ENCODE measurements at places on chromosomes 7 and 10.

GRCh38 chr10:133276435-133277201 is at the start of gene ADAM8:
TSS of gene ADAM8 (minus strand) at chr10:133276868. CDS start at chr10:133276817, 51 bp downstream.
- no peak for DNase-seq

- no peak for DNase-seq
These were observed 71.6 kb upstream of the IMMP2L start for GRCh38 chr7:111633878-111634277.

- no peak for DNase-seq
These were observed 65.2 kb upstream of the TM9SF3 start for GRCh38 chr10:96651998-96652431.

GRCh38 chr10:71797533-71798307 is 24.4 kb upstream of the VSIR start:
- no peak for DNase-seq

GRCh38 chr10:88108115-88108610 is 244.7 kb downstream of the PTEN start:
- DNase-seq: no peak

GRCh38 chr7:70349819-70350218 is 751.5 kb downstream of the AUTS2 start:
- no peak for DNase-seq

DNA sequence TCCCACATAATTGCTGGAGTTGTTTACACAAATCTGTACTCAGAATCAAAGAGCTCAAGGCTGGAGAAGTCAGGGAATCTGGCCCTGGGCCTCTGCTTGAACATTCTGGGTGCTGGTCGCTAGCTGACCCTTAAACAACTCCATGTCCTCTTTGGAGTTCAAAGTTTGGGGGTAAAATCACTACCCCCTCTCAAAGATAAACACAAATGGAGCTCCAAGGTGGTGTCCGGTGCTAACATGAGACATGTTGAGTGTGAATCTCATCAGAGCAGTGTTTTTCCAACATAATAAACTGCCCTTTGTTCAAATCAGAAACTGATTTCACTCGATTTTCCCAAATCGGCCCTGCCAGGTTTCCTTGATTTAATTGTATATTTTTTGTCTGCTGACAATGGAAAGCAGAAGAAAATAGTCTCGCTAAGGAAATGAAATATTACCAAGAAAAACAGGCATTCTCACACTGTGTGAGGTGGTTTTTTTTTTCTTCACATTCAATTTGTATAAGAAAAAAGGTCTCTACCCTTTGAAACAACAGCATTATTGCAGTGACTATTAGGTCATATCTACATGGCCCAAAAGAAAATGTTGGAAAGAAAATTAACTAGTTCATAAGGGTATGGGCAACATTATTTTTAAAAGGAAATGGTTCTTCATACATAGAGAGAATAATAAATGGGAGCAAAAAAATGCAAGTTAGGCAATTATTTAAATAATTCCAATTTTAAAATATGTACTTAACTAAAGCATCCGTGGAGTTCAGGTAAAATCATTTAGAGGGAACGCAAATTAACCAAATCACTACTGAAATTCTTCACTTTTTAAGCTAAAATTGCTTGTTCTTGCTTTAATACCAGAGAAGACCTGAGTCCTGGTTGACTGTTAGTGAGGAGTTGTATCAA is 56.1 kb upstream of the CAPZA2 start:
- no peak for DNase-seq

GRCh38 chr10:101774589-101775272 is 1.2 kb downstream of the FGF8 start:
- no peak for DNase-seq

GRCh38 chr10:77716458-77717317 is 79.1 kb upstream of the KCNMA1 start:
- no peak for DNase-seq

GRCh38 chr10:92822964-92823363 is 25.4 kb upstream of the EXOC6 start:
- no peak for DNase-seq

- no peak for DNase-seq
These were observed 187.4 kb upstream of the AGR3 start for GRCh38 chr7:17069146-17069545.

- peak; percentile 68 for DNase-seq
These were observed 103.7 kb downstream of the RNF216 start for GRCh38 chr7:5677538-5678294.

GRCh38 chr7:98831641-98832221 is 38.1 kb downstream of the TMEM130 start:
- no peak for DNase-seq

- no peak for DNase-seq
These were observed 98.1 kb downstream of the GPR37 start for GRCh38 chr7:124667312-124668153.

DNA sequence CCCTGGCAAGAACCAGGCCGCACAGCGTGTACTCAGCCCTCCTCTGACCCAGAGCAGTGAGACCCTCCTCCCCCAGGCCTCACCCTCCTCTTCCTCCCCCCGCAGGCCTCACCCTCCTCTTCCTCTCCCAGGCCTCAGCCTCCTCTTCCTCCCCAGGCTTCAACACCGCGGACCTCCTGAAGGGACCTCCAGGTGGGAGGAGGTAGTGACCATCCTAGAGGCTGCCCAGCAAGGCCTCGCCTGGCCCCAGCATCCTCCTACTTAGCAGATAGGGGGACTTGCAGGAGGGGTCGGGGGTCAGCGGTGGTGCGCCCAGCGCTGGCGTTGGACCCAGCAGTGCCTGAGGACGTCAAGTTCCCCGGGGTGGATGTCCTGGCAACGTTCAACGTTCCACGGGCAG is 270.8 kb downstream of the ELFN1 start:
- peak; percentile 3 for DNase-seq

GRCh38 chr10:110360857-110361474 is 56.2 kb upstream of the SMNDC1 start:
- DNase-seq: no peak

DNA sequence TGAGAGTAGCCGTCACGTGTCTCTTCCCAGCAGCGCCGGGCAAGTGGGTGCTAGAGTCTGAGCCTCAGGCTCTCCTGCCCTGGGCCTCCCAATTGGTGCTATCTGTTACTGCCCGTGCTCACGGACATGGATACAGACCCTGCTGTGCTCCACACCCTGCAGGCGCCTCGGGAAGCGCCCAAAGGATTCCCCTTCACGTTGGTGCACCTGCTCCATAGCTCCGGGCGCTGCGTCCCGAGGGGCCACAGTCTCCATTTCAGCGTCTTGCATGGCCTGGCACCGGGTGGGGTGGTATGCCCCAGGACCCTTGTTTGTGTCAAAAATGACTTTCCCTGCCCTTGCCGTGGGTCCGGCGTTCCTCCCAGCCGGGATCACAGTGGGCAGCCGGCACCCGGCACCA is 13.8 kb upstream of the ZNF212 start:
- no peak for DNase-seq

DNA sequence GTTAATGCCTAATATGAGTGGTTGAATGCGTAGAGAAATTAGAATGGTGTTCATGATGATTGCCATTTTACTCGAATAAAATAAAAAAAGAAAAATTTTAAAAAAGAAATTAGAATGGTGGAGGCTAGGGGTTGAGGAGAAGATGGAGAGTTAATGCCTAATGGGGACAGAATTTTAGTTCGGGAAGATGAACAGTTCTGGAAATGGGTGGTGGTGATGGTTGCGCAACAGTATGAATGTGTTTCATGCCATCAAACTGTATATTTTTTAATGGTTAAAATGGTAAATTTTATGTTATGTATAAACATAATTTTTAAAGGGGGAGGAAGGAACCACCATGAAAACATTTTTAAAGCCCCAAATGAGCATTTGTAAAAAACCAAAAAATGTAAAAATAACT is 140.1 kb upstream of the AGK start:
- DNase-seq: no peak
